Esophagus muscularis mucosa (tissue), 4 donors: ENCODE measurements at places on chromosomes 2 and 18. TPM values are rescaled to one million over a fixed set of nuclear protein-coding genes. Genes with fewer than 3 reads are reported as not detected.

DNA sequence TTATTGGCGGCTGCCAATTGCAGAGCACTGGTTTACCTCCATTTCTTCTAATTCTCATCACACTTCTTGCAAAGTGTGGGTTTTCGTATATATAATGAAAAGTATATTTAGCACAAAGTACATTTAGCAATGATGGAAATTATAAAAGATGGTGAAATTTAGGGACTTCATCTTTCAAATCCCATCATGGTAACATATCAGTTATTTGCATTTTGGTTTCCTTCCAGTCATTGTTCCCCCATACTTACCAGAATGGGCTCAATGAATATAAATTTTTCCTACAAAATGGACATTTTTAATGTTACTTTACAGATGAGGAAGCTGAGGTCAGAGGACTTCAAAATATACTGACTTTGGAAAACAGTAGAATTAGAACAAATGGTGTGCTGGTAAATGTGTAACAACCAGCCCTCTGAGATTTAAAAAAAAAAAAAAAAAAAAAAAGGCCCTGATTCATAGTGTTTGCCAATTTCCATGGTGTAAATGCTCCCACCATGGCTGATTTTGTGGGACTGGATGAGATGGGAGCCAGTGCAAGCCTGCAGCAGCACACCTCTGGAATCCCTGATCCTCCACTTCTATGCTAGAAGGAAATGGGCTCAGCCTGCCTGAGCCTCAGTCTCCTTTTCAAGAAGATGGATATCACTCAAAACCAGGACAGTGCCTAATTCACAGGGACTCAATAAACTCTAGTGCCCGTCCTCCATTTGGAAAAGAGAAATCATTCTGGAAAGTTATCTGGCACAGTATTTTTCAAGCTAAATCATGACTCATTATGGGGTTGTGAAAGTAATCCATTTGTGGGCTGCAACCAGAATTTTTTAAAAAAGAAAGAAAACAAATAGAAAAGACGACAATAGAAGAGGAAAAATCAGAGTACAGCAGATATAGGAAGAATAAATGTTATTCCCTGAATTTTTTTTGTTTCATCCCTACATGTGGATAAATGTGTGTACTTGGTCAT, 34.0 kb downstream of the LBH start:
- H3K36me3 ChIP-seq, result no peaks in the 10 kb centered on the region
- H3K4me3 ChIP-seq, result no peak overlapping the region
- H3K27ac ChIP-seq, result no peak overlapping the region
- H3K27me3 ChIP-seq, result no peaks in the 10 kb centered on the region
- DNase-seq, result no peak

DNA sequence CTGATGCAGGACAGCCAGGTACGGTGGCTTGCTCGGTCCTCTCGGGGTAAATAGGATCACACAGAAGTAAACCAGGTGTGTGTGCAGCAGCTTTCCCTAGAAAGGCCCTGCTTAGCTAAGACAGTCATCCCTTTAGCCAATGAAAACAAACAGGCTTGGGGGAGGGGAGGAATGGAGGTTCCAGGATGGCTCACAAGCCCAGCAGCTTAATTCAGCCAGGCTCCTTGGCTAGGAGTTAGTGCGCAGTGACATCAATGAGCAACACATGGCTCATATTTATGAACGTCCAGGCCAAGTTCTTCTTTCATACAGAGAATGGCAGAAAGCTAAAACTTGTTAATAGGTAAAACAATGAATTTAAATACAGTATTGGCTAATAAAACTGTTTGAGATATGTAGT, 10.2 kb downstream of the IAH1 start:
- no peak overlapping the region for H3K27ac ChIP-seq
- DNase-seq, result no peak
- H3K4me3 ChIP-seq, result no peak overlapping the region
- no peaks in the 10 kb centered on the region for H3K27me3 ChIP-seq

- no peak overlapping the region for H3K4me3 ChIP-seq
- H3K27me3 ChIP-seq, result no peaks in the 10 kb centered on the region
- no peak for DNase-seq
- no peak overlapping the region for H3K27ac ChIP-seq
- no peaks in the 10 kb centered on the region for H3K36me3 ChIP-seq
Measured at GRCh38 chr18:49238433-49239042, 221.9 kb downstream of the DYM start.

- DNase-seq, result no peak
- H3K27ac ChIP-seq, result no peak overlapping the region
- no peaks in the 10 kb centered on the region for H3K27me3 ChIP-seq
- H3K36me3 ChIP-seq, result no peaks in the 10 kb centered on the region
- H3K4me3 ChIP-seq, result no peak overlapping the region
- no peaks in the 10 kb centered on the region for H3K4me1 ChIP-seq
Measured at GRCh38 chr2:125169022-125169763, 1144.1 kb downstream of the CNTNAP5 start.

GRCh38 chr2:144451443-144451842, 68.5 kb downstream of the ZEB2 start:
- H3K4me3 ChIP-seq, result no peak overlapping the region
- no peaks in the 10 kb centered on the region for H3K27me3 ChIP-seq
- H3K27ac ChIP-seq, result no peak overlapping the region
- no peak for DNase-seq
- H3K4me1 ChIP-seq, result peaks cover 38% of the 10 kb centered on the region

DNA sequence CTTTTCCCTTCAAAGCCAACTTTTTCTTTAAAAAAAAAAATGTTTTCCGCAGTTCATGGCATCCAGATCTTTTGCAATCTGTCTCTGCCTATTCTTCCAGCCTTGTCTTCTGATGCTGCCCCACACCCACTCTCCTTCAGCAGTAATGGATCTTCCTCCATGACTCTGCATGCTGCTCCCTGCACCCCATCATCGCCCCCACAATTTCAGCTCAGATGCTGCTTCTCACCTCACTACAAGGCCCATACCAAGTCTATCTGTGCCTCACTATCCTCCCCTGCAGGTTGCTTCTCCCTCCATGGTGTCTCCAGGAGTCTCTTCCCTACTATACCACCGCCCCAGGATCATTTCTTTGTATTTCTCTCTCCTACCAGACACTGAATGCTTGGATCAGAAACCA, 260.6 kb downstream of the ANAPC1 start:
- peaks cover 10% of the 10 kb centered on the region for H3K4me1 ChIP-seq
- H3K36me3 ChIP-seq, result no peaks in the 10 kb centered on the region
- no peak overlapping the region for H3K27ac ChIP-seq
- H3K4me3 ChIP-seq, result no peak overlapping the region
- peak; percentile 47 for DNase-seq
- no peaks in the 10 kb centered on the region for H3K27me3 ChIP-seq

Gene LRP2
- not detected for total RNA-seq

- no peaks in the 10 kb centered on the region for H3K36me3 ChIP-seq
- no peak overlapping the region for H3K27ac ChIP-seq
- peaks cover 12% of the 10 kb centered on the region for H3K4me1 ChIP-seq
- H3K27me3 ChIP-seq, result no peaks in the 10 kb centered on the region
- DNase-seq, result peak; percentile 57
- H3K4me3 ChIP-seq, result no peak overlapping the region
Measured at GRCh38 chr2:98037666-98038336, 42.1 kb upstream of the TMEM131 start.

Gene OR6B2
- not detected for total RNA-seq

- no peaks in the 10 kb centered on the region for H3K36me3 ChIP-seq
- no peak for DNase-seq
- peak overlapping the region; percentile 89 for H3K27ac ChIP-seq
Measured at GRCh38 chr18:3596637-3597384, 146.8 kb downstream of the TGIF1 start.

- no peaks in the 10 kb centered on the region for H3K27me3 ChIP-seq
- no peaks in the 10 kb centered on the region for H3K36me3 ChIP-seq
- peaks cover 44% of the 10 kb centered on the region for H3K4me1 ChIP-seq
- no peak overlapping the region for H3K27ac ChIP-seq
Measured at GRCh38 chr2:235609321-235609720, 115.5 kb downstream of the AGAP1 start.

- no peak for DNase-seq
- H3K36me3 ChIP-seq, result no peaks in the 10 kb centered on the region
- H3K27ac ChIP-seq, result no peak overlapping the region
- no peaks in the 10 kb centered on the region for H3K4me1 ChIP-seq
- no peak overlapping the region for H3K4me3 ChIP-seq
Measured at GRCh38 chr2:181189951-181190350, 209.5 kb downstream of the UBE2E3 start.

- H3K27me3 ChIP-seq, result no peaks in the 10 kb centered on the region
- no peak overlapping the region for H3K27ac ChIP-seq
- peaks cover 15% of the 10 kb centered on the region for H3K4me1 ChIP-seq
- H3K36me3 ChIP-seq, result no peaks in the 10 kb centered on the region
- DNase-seq, result no peak
- no peak overlapping the region for H3K4me3 ChIP-seq
Measured at GRCh38 chr2:120751553-120751952, 15.9 kb downstream of the GLI2 start.

Gene SERPINB4
- total RNA-seq, result not detected

Gene MAP3K20
- total RNA-seq, result 335 TPM

- no peaks in the 10 kb centered on the region for H3K36me3 ChIP-seq
- no peak overlapping the region for H3K4me3 ChIP-seq
- H3K27ac ChIP-seq, result no peak overlapping the region
Measured at GRCh38 chr2:120884472-120885290, 149.0 kb downstream of the GLI2 start.

Gene DES
- total RNA-seq, result 23,535 TPM

- no peak overlapping the region for H3K4me3 ChIP-seq
- H3K27me3 ChIP-seq, result no peaks in the 10 kb centered on the region
- no peak overlapping the region for H3K27ac ChIP-seq
- no peaks in the 10 kb centered on the region for H3K36me3 ChIP-seq
Measured at GRCh38 chr2:160043265-160043664, 19.1 kb downstream of the PLA2R1 start.

- no peaks in the 10 kb centered on the region for H3K27me3 ChIP-seq
- H3K36me3 ChIP-seq, result no peaks in the 10 kb centered on the region
- DNase-seq, result no peak
- peaks cover 17% of the 10 kb centered on the region for H3K4me1 ChIP-seq
- H3K27ac ChIP-seq, result no peak overlapping the region
Measured at GRCh38 chr2:26986576-26986975, 16.1 kb downstream of the MAPRE3 start.

Gene MZT2A
- 74.8 TPM for total RNA-seq

- no peak overlapping the region for H3K27ac ChIP-seq
- H3K4me3 ChIP-seq, result no peak overlapping the region
- DNase-seq, result peak; percentile 66
- peaks cover 8% of the 10 kb centered on the region for H3K4me1 ChIP-seq
Measured at GRCh38 chr2:128786741-128787478, 468.2 kb upstream of the HS6ST1 start.

GRCh38 chr2:69436938-69437750, at the start of gene NFU1:
NFU1 (minus strand) TSS chr2:69437435; CDS start chr2:69437422, 13 bp downstream.
- peaks cover 52% of the 10 kb centered on the region for H3K4me1 ChIP-seq
- no peaks in the 10 kb centered on the region for H3K36me3 ChIP-seq
- peak within 1 kb of the TSS; percentile 97 for H3K27ac ChIP-seq
- H3K27me3 ChIP-seq, result no peaks in the 10 kb centered on the region
- H3K4me3 ChIP-seq, result peak within 1 kb of the TSS; percentile 74
- DNase-seq, result peak; percentile 98

DNA sequence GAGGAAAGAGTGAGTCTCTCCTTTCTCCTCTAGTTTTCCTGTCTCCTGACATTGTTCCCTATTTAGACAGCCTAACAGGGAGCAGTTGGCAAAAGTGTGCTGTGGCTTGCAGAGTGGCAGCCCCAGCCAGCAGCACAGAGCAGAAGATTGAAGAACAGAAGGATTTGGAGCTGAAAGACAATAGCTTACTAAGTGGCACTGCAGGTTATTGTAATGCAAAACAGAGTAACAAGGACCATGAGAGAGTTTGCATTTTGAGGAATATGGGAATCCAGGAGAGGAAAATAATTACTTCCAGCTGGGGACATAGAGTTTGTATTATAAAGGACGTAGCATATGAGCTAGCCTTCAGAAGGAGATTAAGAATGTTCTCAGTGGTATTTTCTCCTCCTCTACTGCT, 342.4 kb downstream of the AKAIN1 start:
- no peaks in the 10 kb centered on the region for H3K36me3 ChIP-seq
- no peak overlapping the region for H3K4me3 ChIP-seq
- no peaks in the 10 kb centered on the region for H3K4me1 ChIP-seq
- no peak for DNase-seq

DNA sequence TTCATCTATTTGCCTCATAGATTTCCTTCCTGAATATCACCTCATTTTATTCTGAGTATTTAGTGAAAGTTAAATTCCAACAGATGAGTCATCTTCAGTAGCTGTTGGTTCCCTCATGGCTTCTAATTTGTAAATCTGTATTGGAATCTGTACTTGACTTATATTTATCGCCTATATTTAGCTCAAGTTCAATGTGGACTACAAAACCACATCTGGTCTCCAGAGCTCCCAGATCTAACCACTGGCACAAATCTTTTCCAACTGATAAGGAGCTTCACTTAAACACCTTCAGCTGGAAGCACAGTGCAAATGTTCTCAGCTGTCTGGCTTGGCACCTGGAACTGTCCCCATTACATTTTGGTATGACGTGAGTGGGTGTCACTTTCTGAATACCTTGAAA, 82.8 kb upstream of the DSEL start:
- H3K36me3 ChIP-seq, result no peaks in the 10 kb centered on the region
- no peaks in the 10 kb centered on the region for H3K27me3 ChIP-seq
- H3K4me1 ChIP-seq, result no peaks in the 10 kb centered on the region
- no peak for DNase-seq
- no peak overlapping the region for H3K27ac ChIP-seq

GRCh38 chr18:63553081-63553480, 10.9 kb downstream of the SERPINB12 start:
- H3K4me3 ChIP-seq, result no peak overlapping the region
- no peak for DNase-seq

Gene HJURP
- under 0.01 TPM for total RNA-seq

- H3K36me3 ChIP-seq, result peaks cover 19% of the 10 kb centered on the region
- peak overlapping the region; percentile 69 for H3K27ac ChIP-seq
- no peak for DNase-seq
- no peak overlapping the region for H3K4me3 ChIP-seq
- H3K4me1 ChIP-seq, result no peaks in the 10 kb centered on the region
Measured at GRCh38 chr18:9536354-9537152, 61.2 kb downstream of the RALBP1 start.

DNA sequence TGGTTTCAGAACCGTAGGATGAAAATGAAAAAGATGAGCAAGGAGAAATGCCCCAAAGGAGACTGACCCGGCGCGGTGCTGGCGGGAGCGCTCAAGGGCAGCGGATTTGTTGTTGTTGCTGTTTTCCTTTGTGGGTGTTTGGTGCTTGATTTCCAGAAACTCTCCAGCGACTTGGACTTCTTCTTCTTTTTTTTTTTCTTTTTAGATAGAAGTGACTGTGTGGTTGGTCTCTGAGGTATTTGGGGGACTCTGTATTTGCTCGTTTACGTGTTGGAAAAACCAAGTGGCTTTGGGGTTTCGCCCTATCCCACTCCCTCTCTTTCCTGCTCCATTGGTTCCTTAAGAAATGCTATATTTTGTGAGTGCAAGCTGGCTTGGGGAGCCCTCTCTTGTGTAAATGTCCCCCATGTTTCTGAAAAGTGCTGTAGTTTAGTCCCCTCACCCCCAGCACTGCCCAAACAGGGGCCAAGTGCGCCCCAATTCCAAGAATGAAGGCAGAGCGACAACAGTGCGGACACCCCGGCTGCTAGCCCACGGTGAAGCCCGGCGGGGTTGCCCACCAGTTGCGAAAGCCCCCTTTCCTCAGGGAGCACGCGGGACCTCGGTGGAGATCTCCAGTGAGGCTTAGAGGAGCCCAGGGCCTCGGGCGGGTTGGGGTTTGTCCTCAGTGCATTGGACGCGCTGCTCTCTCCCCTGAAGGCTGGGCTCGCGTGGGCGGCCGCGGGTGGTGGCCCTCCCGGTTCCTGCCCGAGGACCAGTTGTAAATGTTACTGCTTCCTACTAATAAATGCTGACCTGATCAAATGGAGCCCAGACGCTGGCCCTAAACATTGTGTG, 1.8 kb downstream of the HOXD9 start:
- DNase-seq, result no peak
- no peak overlapping the region for H3K27ac ChIP-seq
- peaks cover 100% of the 10 kb centered on the region for H3K27me3 ChIP-seq
- H3K4me1 ChIP-seq, result peaks cover 33% of the 10 kb centered on the region
